ENCODE measurements at places on chromosomes 12 and 14.

GRCh38 chr12:57619434-57620244, 8.4 kb downstream of the ARHGEF25 start:
- peaks cover 35% of the 10 kb centered on the region for H3K4me1 ChIP-seq
- no peaks in the 10 kb centered on the region for H3K36me3 ChIP-seq
- no peak for DNase-seq
- peaks cover 16% of the 10 kb centered on the region for H3K27me3 ChIP-seq
- H3K27ac ChIP-seq: no peak overlapping the region
- peak overlapping the region; percentile 56 for H3K4me3 ChIP-seq

DNA sequence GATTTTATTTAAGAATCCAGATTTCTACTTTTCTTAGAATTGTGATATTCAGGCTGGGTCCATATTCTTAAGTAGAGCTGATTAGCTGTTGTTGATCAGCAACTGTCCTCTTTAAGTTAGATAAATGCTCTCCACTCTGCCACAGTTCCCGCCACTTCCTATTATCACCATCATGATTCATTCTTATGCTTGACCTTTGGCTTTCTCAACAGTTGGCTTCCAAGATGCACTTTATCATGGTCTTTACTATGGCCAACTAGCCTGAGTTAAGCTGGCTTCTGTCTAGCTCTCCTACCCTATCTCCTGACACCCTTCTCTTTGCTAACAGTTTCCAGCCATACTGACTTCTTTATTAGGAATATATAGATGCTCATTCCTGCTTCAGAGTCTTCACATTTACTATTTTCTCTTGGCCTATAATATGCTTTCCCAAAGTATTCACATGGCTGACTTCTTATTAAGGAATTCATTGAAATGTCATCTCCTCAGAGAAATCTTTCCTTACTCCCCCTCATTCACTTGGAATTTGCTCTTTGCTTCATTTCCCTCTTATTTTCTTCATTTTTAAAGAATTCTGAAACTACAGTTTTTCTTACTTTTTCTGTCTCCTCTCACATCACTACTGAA, 149.0 kb upstream of the IGF1 start:
- no peak overlapping the region for H3K27ac ChIP-seq
- DNase-seq: no peak
- H3K36me3 ChIP-seq: no peaks in the 10 kb centered on the region
- no peaks in the 10 kb centered on the region for H3K27me3 ChIP-seq
- no peak overlapping the region for H3K4me3 ChIP-seq

- H3K4me1 ChIP-seq: peaks cover 11% of the 10 kb centered on the region
- H3K36me3 ChIP-seq: no peaks in the 10 kb centered on the region
- H3K27me3 ChIP-seq: no peaks in the 10 kb centered on the region
- no peak overlapping the region for H3K27ac ChIP-seq
- H3K4me3 ChIP-seq: no peak overlapping the region
These were observed 25.6 kb upstream of the CPNE8 start for GRCh38 chr12:38930990-38931389.

DNA sequence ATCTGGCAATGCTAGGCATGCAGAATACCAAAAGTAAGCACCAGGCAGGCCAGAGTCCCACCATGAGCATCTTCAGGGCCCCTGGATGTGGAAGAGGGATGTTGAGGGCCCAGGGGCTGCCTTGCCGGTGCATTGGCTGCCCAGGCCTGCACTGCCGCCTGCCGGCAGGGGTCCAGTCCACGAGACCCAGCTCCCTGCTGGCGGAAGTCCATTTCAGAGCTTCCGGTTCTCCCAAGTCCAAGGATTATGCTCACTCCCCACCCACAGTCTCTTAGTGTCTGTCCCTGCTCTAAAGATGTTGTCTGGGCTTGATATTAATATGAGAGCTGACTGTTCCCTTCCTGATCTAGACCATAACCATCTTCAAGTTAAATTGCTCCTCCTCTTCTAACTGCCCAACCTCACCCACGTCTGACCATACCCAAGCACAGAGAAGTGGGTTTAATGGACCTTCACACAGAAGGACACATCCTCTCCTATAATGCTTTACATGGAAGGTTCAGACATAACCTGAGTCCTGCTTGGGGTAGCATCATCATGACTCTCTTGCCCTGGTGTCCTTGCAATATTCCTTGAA, 117.4 kb downstream of the DAD1 start:
- H3K27me3 ChIP-seq: peaks cover 12% of the 10 kb centered on the region
- H3K4me1 ChIP-seq: no peaks in the 10 kb centered on the region
- no peaks in the 10 kb centered on the region for H3K36me3 ChIP-seq
- no peak overlapping the region for H3K4me3 ChIP-seq
- no peak overlapping the region for H3K27ac ChIP-seq

DNA sequence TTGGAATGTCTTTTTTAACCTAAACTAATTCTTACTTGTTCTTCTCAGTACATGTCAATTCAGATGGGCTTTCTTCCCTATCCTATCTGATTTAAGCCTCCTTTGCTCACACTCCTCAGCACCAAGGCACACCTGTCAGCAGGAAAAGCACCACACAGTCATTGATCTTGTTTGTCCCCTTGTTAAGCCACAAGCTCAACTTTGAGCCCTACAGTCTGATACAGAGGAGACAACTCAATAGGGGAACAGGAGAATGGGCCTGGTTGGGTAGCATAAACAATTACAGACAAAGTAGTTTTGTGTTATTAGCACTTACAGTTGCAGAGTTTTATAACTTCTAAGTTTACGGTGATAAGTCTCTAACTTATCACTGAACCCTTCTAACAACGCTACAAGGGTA, 29.5 kb upstream of the SYCP3 start:
- peak; percentile 45 for DNase-seq
- no peak overlapping the region for H3K4me3 ChIP-seq
- H3K4me1 ChIP-seq: peaks cover 21% of the 10 kb centered on the region
- peak overlapping the region; percentile 27 for H3K27ac ChIP-seq
- H3K36me3 ChIP-seq: no peaks in the 10 kb centered on the region

DNA sequence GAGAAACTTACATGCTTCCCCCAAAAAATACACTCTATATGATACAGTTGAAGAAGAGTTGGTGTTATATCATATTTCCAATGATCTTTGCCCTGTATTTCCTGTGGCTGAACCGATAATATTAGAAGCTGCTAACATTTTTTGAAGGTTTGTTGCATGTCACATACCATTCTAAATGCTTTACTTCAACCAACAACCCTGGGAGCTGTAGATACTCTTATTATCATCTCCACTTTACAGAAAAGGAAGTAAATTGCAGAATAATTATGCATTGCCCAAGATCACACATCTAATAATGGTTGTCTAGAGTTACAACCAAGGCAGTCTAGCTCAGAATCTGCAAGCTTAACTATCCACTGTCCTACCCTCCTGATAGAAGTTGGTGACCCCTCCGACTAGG, 182.8 kb downstream of the NUAK1 start:
- no peak for DNase-seq
- no peaks in the 10 kb centered on the region for H3K27me3 ChIP-seq
- no peaks in the 10 kb centered on the region for H3K4me1 ChIP-seq
- no peaks in the 10 kb centered on the region for H3K36me3 ChIP-seq

DNA sequence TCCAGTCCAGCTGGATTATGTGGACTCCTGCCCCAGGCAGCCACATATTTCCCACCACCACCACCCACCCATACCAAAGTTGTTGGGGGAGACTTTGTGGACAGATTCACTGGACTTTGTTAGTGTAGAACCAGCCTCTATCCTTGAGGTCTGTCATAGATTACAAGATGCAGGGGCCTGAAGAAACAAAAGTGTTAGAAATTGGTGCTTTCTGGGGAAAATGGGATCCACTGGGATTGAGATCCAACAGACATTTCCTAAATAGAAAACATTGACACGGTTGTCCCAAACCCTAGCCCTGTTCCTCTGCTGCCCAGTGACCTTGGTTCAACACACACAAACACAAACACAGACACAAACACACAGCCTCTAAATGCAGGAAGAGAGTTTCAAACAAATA, 36.6 kb upstream of the TBX5 start:
- H3K27me3 ChIP-seq: peaks cover 8% of the 10 kb centered on the region
- H3K27ac ChIP-seq: no peak overlapping the region
- H3K36me3 ChIP-seq: no peaks in the 10 kb centered on the region
- no peak for DNase-seq

GRCh38 chr12:104248444-104248843, 32.9 kb downstream of the TXNRD1 start:
- H3K27ac ChIP-seq: no peak overlapping the region
- H3K4me1 ChIP-seq: no peaks in the 10 kb centered on the region
- no peak for DNase-seq
- H3K36me3 ChIP-seq: no peaks in the 10 kb centered on the region
- no peaks in the 10 kb centered on the region for H3K27me3 ChIP-seq

Data from HepG2 (cell line).